ENCODE measurements at places on chromosomes 13 and 19.

DNA sequence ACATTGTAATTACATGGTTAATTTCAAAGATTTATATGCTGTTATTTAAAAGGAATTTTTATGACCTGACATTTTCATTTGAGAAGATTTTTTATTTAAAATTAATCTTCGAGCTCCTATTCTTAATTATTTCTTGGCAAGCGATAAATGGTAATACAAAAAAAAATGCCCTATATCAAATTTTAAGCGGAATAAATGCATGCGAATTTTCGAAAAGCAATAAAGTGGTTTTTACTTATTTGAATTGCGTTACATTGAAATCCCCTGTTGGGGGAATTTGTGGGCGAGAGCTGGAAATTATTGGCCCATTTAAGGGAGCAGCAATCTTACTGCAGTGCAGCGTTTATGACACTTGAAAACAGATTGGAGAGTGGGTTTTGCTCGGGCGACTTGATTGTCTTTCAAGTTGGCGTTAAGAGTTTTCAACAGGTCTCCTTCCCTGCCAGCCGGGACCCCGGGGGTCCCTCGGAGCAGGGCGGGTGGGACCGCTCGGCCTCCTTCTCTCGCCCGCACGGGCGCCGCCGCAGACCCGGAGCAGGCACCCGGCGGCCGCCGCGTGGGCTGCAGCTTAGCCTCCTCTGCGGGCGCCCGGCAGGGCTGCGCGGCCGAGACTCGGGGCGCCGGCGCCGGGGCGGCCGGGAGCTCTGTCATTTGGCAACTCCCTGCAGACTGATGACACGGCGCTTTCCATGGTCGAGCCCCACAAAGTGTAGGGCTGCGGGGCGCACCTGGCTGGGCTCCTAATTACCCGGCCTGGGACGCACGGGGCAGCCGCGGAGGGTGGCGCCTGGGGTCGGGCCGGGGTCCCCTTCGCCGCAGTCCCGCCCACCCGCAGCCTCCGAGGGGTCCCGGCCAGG, 255.1 kb upstream of the SOX21 start:
- DNase-seq, result peak; percentile 59

GRCh38 chr19:28855216-28855615, 357.7 kb downstream of the UQCRFS1 start:
- no peak for DNase-seq

DNA sequence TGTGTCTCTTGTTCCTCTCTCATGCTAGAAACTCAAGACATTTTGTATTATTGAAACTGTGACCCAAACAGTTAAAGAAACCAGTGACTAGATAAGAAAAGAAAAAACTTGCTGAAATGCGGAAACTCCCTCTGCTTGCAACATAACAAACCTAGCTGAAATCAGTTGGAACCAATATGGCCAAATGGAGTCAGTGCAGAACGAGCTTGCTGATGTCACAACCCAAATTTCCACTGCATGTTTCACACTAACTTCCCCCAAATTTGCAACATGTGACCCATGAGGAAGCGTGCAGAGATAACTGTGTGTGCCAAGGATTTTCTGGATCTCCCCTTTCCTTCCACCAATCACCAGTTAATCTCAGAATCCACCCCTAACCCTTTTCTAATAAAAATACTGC, 208.0 kb downstream of the DLEU7 start:
- DNase-seq, result peak; percentile 8

GRCh38 chr19:48760504-48761205, 5.3 kb downstream of the FGF21 start:
- DNase-seq, result no peak

DNA sequence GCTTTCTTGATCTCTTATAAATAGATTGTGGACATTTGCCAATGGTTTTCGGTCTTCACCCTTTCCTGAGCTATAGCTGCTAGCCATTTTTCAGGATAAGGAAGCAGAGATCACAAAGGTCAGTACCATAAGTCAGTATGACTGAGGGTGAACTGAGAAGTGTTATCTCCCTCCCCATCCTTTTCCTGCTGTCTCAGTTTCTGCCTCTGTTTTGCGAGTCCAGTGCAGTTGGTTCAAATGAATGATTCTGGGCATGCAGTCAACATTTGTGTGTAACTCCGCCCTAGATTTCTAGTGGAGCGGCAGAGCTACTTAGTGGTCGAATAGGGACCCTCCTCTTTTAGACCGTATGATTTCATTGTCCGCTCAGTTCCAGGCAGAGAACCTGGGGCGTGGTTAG, 460.8 kb upstream of the ARGLU1 start:
- no peak for DNase-seq

GRCh38 chr13:51995677-51996551, 15.3 kb downstream of the ATP7B start:
- DNase-seq, result no peak

DNA sequence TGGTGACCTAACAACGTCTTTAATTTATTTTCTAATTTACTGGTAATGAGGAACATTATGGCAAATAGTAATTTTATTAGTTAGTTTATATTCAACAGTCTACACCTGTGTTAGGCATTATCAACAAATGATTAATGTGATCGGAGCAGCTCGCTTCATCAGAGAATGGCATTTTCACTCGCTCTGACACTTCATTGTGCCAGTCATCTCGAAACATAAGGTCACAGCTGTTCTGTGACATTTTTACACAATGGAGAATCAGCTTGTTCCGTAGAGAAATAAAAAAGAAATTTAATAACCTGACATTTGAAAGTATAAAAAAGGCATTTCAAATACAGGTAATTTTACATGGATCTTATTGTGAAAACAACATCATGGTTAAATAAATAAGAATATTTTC, 858.4 kb downstream of the SLITRK6 start:
- no peak for DNase-seq

DNA sequence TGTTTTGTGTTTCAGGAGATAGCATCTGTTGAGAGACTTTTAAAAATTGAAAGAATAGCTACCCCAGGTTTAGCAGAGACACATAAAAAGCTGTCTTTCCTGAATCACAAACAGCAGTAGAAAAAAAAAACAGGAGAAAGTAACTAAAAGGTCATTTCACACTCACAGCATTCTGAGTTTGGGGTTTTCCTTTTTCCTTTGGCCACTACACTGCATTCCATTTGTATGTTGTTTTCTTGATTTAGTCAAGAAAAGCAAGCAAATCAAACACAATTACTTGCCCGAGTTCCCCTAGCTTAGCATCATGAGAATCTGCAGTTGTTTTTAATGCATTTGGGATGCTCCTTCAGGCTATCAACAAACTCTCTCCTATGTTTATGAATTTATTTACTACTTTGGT, 161.0 kb downstream of the KCTD12 start:
- no peak for DNase-seq

DNA sequence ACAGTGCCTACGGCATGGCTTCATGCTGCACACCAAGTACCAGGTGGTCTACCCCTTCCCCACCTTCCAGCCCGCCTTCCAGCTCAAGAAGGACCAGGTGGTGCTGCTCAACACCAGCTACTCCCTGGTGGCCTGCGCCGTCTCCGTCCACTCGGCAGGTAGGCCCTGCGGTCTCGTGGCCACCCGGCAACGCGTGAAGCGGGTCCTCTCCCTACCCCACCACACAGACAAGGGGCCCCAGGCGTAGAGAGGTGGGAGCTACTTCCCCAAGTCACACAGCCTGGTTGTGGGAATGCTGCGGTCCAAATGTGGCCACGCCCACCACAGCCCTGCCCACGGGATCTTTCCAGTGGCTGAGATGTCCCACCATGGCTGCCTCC, 4.0 kb downstream of the DCAF15 start:
- no peak for DNase-seq

GRCh38 chr13:101473458-101473857, 21.0 kb downstream of the ITGBL1 start:
- no peak for DNase-seq

- DNase-seq, result no peak
Measured at GRCh38 chr13:37065890-37066526, 6.5 kb upstream of the SUPT20H start.

GRCh38 chr19:49427855-49428546, 2.8 kb downstream of the GFY start:
- peak; percentile 74 for DNase-seq

GRCh38 chr19:46385636-46386035, 27.7 kb downstream of the CCDC8 start:
- DNase-seq, result no peak

DNA sequence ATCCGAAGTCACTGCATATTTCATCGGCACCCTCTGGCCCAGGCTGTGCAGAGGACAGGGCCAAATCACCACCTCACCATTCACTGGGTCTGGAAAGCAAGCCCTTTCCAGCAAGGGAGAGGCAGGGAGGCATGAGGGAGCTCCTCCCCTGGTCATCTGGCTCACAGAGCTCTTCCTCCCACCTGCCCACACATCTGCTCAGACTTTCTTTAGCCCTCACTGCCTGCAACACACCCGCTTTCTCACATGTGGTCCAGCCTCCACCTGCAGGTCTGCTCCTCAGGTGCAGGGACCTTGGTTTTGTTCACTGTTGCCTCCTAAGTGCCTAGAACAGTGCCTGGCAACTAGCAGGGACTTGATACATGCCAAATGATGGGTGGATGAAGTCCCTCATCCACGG, 21.0 kb upstream of the SLC35E1 start:
- peak; percentile 45 for DNase-seq

DNA sequence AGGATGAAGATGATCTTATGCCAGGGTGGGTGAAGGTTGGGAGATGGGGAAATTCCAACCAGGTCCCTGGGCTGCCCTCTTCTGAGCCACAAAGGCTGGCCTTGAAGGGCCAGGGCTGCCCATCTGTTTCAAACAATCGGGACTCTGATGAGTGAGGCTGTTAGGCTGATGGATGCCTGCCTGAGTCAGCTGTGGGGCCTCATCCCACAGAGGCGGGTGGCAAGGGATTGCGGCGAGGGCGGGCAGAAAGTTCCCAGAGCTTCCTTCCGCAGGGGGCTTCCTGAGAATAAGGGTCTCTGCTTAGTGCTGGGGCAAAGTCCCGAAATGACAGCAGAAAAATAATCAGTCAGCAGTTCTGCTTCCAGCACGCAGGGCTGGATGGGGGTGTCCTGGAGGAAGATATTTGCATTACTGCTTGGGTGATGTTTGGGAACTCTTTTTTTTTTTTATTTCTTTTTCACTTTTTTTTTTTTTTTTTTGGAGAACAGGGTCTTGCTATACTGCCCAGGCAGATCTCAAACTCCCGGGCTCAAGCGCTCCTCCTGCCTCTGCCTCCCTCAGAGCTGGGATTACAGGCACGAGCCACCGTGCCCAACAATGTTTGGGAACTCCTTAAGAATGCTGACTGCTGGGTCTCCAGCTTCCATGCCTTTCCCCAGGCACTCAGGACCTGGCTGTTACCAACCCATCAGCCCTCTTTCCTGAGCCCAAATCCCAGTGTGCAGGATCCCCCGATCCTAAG, 14.1 kb downstream of the SH3GL1 start:
- DNase-seq, result no peak

DNA sequence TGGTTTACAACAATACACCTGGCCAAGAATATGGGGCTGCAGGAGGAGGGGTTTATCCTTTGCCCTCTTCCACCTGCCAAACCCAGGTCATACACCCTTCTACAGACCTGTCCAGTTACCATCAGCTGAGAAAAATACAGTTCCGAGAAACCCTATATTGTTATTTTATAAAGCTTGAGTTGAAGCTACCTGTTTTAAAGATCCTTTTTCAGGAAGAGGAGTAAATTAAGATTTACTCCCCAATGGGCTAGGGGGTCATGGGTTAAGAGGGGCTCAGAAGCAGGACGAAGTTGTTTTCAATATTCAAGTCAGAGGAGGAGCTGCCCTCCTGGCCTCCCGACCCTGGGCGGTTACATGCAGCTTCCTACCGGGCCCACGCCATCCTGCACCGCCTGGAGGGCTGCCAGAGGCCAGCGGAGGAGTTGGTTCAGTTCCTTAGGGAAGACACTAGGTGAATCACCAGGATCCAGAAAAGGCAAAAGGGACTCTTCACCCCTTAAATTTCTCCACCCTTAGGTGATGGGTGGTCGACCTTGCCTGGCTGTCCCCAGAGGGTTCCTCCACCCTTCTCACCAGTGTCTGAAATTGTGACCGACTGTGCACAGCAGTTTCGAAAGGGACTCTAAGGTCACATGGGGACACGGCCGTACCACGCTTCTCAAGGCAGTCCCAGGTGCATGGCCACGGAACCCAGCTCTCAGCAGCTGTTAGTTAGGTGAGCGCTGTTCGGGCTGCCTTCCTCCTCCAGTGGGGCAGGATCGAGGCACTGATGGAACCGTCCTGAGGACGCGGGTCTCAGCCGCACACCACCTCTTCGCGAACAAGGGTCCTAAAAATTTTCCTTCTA, 1.2 kb downstream of the GJB2 start:
- DNase-seq, result no peak

GRCh38 chr13:20264271-20265018, 32.3 kb upstream of the GJB6 start:
- no peak for DNase-seq

GRCh38 chr13:34338102-34338501, 520.2 kb downstream of the RFC3 start:
- DNase-seq, result no peak

DNA sequence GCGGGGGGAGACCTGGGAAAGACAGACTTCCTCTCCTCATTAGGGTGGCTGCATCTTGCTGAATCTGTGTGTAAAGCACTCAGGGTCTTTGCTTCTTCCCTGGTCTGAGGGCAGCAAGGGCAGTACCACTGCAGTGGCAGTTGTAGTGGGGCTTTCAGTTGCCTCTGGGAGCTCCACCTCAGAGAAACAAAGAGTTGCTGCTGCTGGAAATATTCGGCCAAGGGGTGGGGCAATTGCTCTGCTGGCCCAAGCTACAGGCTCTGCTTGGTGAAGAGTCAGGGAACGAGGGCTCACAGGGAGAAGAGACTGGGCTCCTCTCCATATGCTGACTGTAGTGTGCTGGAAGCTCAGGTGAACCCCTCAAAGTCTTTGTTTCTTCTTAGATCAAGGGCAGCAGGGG, 52.5 kb downstream of the POSTN start:
- no peak for DNase-seq

GRCh38 chr19:58304748-58305064, 471 bp upstream of the ERVK3-1 start:
- DNase-seq, result no peak

DNA sequence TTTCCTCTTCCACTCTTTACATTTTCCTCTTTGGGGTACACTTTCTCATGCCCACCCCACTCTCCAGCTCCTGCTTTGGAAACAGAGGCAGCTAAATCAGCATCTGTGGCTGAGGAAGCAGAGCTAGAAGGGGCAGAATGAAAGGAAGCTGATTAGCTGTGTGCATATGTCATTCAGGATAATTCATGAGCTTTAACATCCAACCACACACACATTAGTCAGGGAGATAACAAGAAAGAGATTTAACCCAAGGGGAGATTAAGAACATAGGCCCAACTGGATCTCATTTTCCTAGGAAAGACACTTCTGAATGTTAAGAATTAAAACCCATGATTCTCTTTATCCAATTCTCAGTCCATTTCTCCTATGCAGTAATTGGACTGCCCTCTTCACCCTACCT, 405.5 kb downstream of the TBC1D4 start:
- no peak for DNase-seq

- no peak for DNase-seq
Measured at GRCh38 chr13:109787135-109787954, 962 bp upstream of the IRS2 start.

- no peak for DNase-seq
Measured at GRCh38 chr19:49775742-49776370, 9.1 kb downstream of the AP2A1 start.
